ENCODE measurements at places on chromosomes 6 and 20.

DNA sequence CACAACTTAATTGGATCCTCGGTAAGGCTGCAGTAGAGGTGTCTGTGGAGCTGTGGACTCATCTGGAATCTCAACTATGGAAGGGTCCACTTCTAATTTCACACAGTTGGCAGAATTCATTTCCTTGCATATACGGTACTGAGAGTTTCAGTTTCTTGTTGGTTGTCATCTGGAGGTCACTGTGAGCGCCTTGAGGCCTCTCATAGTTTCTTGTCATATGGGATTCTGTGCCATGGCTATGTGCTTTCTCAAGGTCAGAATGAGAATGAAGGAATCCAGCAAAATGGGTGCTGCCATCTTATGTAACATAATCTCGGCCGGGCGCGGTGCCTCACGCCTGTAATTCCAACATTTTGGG lies 298.2 kb downstream of the DOK5 start:
- no peak for DNase-seq

GRCh38 chr20:24504331-24505285 lies 35.2 kb downstream of the SYNDIG1 start:
- DNase-seq = no peak

GRCh38 chr6:128479048-128479666 lies 41.2 kb downstream of the PTPRK start:
- no peak for DNase-seq

DNA sequence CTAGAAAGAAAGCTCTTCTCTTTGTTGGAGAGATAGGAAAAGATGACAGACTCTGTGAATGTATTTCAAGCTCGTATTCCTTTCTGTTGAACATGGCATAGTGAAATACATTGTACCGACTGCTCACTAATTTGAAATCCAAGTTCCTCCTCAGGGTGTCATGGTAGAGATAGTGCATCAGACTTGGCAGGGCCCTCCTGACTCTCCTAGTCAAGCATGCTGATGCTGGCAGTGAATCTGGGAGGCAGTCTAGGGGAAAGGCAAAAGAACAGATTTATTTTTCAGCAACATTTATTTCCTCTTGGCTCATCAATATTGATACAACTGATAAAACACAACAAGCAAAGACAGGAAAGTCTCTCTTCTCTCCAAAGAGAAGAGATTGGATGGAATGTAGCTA lies 356.3 kb upstream of the IRAK1BP1 start:
- DNase-seq = no peak

- DNase-seq = no peak
Observed at GRCh38 chr6:18328540-18328939, 58.6 kb upstream of the RNF144B start.

Data from small intestine (tissue), 16 donors.